GM13976 (cell line): ENCODE measurements at places on chromosomes 2 and 18.
A peak's percentile ranks its signal among the peaks of the same experiment; 100 is the strongest.

- DNase-seq, result no peak
These were observed 321.3 kb upstream of the TFPI start for GRCh38 chr2:187875261-187876141.

- no peak for DNase-seq
These were observed 35.0 kb downstream of the ITGA6 start for GRCh38 chr2:172462373-172462848.

DNA sequence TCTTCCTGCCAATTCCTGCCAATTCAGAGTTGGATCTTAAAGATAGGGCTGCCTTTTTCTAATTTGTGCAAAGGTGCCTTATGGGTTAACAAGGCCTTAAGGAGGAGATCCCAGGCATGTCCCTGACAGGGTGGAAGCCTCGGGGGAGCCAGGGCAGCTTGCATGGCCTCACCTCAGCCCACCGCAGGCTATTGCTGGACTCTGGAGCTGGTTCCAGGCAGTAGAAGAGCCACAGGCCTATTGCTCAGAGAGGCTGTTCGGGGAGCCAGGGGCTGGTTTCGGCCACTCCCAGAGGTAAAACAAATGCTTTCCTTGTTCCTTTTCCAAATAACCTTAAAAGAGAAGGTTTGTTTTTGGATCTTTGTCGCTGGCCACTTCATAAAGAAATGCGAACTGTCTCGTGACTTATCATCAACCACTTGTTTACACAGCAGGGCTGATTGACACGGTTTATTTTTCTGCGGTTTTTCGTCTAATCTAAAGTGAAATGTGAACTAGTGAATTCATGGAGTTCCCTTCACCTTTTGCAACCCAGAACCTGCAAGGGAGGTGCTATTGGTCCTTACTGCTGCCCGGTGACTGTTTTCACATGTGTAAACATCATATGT is 108.6 kb downstream of the APOB start:
- no peak for DNase-seq

GRCh38 chr2:138227195-138227594 is 262.9 kb downstream of the HNMT start:
- no peak for DNase-seq

GRCh38 chr18:2223449-2223848 is 347.9 kb downstream of the METTL4 start:
- DNase-seq, result no peak

- no peak for DNase-seq
These were observed 39.6 kb upstream of the BOD1L2 start for GRCh38 chr18:57107140-57107832.

DNA sequence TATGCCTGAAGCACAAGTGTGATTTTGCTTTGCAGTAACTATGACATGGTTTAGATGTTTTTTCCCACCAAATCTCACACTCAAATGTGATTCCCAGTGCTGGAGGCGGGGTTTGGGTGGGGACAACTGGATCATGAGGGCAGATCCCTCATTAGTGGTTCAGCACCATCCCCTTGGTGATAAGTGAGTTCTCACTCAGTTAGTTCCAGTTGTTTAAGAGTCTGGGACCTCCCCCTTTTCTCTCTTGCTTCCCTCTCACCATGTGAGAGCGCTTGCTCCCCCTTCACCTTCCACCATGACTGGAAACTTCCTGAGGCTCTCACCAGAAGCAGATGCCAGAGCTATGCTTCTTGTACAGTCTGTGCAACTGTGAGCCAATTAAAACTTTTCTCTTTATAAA is 102.9 kb downstream of the NBAS start:
- no peak for DNase-seq

GRCh38 chr2:88027697-88028389 is 11.5 kb upstream of the RNU2-63P start:
- no peak for DNase-seq

DNA sequence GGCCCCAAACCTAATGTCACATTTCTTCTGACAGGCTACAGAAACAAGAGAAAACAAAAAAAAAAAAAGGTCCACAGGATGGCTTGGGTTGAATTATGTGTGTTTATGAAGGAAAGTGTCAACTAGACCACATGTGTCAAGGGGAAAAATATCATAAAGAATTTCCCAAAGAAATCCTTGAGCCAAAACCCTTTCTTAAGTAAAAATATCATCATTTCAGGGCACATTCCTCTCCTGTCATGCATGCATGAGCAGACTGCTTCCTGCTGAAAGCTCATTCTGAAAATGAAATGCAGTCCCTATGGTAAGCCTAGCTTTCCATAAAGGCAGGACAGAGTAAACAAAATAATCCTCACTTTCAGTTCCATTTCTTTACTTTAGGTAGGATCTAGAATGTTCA is 85.7 kb upstream of the RBBP8 start:
- no peak for DNase-seq

GRCh38 chr2:49032936-49033335 is 121.4 kb downstream of the FSHR start:
- DNase-seq, result no peak

GRCh38 chr2:98819231-98819766 is 88.4 kb upstream of the MGAT4A start:
- DNase-seq, result no peak

DNA sequence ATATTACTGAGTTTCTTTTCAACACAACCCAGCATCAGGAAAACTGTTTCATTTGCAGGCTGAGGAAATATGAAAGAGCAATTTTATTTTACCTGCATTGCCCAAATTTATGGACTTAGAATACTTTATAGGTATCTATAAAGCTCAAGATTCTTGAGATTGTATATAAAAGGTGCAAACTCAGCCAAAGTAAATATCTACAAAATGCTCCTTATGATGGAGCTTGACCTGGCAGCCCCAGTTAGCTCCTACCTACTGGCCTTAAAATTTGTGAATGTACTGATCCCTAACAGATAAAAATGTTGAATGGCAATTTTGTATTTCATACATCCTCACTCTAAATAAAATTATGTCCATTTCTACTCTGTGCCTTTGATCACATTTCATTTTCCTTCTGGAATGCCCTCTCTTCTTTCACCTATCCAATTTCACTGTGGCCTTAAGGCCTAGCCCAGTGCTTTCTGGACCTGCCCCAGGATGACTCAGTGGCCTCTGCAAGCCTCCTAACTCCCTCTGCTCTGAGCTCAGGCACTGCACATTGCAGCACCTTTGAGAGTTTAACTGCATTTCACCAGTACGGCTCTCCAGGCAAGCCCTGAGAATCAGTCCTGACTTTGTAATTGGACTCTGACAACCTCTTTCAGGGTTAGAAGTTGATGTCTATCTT is 125.9 kb downstream of the ANTXR1 start:
- DNase-seq, result no peak

GRCh38 chr18:11902522-11903292 is 5.4 kb downstream of the MPPE1 start:
- DNase-seq, result no peak

DNA sequence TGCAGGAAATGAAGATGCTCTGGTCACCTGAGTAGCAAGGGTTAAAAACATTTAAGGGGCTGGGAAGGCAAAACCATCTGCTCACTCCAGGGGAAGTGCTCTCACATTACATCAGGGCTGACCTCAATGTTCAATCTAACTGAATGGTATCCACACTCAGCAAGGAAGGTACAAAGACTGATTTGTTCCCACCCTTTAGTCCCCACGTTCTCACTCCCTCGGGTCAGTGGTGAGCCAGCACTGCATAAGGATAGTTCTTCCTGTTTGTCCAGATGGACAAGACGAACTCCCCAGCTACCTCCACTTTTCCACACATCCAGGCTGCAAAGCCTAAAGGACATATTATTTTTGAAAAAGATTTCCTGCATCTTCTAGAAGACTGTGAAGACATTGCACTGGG is 126.6 kb upstream of the SLC14A2 start:
- no peak for DNase-seq

GRCh38 chr2:158926478-158926948 is 41.9 kb upstream of the TANC1 start:
- DNase-seq, result no peak

DNA sequence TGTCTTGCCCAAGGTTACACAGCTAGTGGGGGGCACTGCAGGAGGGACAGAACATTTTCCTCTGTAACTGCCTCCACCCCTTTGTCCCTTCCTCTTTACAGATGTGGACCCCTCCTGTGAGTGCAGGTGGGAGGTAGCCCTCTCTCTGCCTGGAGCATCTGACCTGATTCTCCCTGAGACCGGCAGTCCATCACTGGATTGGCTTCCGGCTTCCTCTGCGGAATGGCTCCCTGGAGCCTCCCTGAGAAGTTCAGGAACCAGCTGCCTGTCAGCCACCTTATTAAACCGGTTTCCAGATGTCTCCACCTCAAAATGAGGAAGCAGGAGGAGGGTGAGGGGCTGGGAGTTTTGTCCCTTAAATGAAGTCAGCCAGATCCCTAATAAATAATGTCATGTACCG is 67.3 kb upstream of the TNP1 start:
- DNase-seq, result no peak

DNA sequence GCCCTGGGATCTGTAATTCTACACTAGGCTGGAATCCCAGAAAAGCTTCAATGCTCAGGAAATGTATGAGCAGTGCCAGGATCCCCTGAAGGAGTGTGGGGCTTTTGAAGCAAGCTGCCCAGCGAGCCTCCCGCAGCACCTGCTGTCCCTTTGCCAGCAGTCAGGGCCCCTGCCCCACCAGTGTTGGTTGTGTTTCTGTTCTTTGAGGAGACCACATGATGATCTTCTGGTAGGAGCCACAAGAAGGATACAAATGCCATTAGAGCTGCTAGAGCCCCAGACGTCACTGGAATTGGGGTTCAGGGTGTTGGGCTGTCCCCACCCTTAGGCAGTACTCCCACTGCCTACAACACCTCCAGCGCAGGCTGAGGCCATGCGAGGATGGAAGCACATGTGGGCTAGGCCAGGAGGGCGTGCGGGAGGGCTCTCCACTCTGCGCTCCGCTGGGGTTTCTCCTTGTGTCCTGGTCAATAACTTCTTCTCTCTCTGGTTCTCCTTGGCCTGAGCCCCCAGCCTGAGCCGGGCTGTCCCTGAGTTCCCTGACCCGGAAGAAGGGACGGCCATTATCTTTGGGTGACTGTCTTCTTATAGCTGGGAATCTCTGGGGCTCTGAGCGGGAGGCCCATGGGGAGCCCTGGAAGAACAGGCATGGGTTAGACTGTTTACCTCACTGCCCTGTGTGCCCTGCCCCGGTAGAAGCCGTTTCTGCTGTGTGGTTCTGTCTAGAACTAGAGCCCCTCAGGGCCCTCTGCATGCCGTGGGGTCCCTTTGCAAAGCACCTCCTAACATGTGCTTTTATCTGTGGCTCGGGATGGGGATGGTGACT is 73.9 kb downstream of the LRRFIP1 start:
- DNase-seq, result no peak

DNA sequence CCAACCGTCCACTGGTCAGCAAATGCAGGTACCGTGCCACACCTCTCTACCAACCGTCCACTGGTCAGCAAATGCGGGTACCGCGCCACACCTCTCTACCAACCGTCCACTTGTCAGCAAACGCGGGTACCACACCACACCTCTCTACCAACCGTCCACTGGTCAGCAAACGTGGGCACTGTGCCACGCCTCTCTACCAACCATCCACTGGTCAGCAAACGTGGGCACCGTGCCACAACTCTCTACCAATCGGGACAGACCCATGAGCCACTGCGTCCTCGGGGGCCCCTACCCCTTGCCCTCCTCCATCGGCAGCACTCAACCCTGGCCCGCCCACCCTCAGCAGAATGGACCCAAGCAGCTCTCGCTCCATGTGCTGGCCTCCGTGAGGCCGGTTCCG is 226.4 kb upstream of the SALL3 start:
- no peak for DNase-seq

DNA sequence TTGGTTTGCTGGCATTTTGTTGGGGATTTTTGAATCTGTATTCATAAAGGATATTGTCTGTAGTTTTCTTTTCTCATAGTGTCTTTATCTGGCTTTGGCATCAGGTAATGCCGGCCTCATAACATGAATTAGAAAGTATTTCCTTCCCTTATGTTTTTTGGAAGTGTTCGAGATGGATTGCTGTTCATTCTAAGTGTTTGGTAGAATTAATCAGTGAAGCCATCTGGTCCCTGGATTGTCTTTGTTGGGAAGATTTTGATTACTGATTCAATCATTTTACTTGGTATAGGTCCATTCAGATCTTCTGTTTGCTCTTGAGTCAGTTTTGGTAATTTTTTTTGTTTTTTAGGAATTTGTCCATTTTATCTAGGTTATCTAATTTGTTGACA is 22.3 kb downstream of the KIAA1328 start:
- no peak for DNase-seq

- peak; percentile 72 for DNase-seq
These were observed 109.8 kb downstream of the AP1S3 start for GRCh38 chr2:223727562-223727961.

DNA sequence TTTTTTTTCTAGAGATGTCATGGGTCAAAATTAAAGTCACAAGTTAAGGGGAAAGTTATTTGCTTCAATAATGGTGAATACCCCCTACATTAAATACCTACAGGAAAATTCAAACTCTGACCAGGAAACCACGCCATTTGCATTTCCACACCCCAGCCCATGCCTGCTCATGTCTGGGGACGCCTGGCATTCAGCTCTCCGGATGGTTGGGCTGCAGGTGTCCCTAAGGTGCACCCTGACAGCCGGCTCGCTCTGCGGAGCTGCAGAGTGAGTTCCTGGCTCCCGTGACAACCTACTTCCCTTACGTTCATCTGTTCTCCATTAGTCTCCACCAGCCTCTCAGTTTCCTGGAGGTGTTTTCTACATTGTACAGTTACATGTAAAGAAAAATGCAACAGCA is 122.7 kb upstream of the RIOK3 start:
- peak; percentile 26 for DNase-seq

DNA sequence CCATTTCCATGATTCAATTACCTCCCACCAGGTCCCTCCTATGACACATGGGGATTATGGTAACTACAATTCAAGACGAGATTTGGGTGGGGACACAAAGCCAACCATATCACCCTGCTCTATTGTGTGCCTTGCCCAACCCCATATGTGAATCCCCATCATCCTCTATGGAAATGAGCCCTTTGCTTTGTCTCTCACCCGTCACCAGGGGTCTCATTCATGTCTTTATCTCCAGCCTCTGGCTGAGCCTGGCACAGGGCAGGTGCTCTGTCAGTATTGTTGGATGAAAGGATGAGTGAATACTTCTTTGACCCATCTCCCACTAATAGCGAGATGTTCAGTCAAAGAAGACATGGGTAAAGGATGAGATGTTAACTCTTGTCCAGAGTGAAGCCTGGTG is 116.6 kb upstream of the LGALSL start:
- no peak for DNase-seq

DNA sequence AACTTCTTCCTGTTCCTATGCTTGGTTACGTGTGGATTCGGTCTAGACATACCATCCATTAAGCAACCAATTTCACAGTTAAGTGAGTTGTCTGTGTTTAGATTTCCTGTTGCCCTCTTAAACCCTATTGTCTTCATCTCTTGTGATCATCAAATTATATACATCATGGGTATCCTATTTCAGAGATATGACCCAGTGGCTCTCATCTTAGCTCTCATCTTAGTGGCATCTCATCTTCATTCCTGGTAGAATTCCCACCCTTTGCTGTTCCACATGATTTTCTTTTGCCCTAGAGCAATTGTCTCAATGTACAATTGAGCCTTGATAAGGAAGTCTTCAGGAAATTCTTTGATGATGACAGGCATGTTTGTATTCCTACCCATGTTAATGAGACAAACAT is 29.4 kb upstream of the FN1 start:
- DNase-seq, result no peak
